ENCODE measurements at places on chromosomes 3 and 15.

DNA sequence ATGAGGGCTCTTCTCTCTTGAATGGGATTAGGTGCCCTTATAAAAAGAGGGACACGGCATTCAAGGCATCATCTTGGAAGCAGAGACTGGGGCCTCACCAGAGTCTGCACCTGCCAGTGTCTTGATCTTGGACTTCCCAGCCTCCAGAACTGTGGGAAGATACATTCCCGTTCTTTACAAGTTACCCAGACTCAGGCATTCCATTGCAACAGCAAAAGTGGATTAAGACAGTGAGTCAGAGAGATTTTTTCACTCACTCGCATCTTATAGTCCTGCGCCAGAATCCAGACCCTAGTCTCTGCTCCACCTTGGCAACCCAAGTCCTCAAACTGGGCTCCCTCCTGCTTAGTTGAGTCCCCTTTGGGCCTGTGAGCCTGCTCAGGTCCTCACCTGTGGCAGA, 2.7 kb downstream of the LCTL start:
- no peak for DNase-seq

DNA sequence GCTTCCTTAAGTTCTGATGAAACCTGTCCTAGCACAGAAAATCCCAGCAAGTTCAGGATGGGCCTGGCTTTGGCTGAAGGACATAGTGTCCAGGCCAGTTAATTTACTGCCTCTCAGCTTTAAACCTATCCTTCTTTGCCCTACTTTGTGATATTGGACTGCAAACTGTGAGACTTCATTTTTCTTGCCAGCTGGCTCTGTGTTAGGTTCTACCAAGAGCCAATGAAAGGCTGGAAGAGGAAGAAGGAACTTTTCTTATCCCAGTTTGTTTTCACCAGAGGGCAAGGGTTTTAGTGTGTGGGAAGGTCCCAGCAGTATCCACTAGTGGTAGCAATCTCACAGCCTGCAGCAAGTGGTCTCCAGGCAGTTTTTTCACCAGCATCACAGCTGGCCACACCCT, 18.2 kb downstream of the DCUN1D1 start:
- no peak for DNase-seq

DNA sequence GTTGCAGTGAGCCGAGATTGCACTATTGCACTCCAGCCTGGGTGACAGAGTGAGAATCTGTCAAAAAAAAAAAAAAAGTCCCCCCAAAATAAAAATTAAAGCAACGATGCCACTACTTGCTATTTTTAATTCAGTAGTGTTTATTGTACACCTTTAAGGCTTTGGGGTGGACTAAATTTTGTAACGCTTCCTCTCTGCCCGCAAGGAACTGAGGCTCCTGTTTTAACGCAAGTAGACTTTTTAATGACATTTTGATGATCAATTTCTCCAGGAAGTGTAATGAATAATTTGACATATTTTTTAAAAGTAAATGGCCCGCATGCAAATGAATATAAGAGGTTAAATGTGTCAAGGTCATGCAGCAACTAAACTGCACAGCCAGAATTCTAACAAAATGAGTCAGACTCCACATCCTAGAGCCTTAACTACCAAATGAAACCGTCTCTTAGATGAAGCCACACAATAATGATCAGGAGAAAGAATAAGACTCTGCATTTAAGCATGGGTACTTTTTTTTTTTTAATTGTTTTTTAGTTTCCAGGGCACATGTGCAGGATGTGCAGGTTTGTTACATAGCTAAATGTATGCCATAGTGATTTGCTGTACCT, 96.8 kb upstream of the LMOD3 start:
- DNase-seq = no peak

DNA sequence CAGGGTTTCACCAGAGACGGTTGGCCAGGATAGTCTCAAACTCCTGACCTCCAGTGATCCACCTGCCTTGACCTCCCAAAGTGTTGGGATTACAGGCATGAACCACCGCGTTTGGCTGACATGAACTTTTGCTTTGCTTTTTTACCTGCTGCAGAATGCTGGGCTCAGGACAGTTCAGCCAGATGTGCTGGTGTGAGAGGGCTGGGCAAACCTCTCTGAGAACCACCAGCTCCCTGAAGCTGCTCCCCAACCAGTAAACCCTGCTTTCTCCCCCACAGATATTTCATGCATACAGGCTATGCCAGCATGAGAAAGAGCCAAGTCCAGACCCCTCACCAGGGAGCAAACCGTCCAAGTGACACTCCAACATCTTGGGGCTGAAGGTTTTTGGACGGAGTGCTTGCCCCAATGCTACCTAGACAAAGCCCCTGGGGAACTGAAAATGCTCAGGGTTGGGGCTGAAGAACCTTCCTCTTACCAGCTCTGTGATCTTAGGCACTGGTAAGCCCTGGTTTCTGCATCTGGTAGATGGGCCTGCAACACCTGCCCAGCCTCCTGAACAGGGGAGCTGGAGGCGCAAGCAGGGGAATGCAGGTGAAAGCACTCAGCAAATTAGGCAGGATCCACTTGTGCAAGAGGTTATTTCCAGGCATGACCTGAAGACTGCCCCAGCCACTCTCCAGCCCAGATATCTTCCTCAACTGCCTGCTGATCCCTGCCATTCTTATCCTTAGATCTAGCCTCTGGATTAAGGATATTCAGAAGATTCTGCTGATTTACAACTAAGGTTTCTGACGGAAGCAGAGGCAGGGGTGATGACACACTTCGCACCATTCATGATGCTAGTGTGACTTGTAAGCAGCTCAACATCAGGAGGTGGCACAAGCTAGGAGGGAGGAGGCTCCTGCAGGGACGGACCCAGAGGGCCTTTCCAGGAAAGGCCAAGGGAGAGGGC, 78.8 kb downstream of the TLE3 start:
- no peak for DNase-seq

DNA sequence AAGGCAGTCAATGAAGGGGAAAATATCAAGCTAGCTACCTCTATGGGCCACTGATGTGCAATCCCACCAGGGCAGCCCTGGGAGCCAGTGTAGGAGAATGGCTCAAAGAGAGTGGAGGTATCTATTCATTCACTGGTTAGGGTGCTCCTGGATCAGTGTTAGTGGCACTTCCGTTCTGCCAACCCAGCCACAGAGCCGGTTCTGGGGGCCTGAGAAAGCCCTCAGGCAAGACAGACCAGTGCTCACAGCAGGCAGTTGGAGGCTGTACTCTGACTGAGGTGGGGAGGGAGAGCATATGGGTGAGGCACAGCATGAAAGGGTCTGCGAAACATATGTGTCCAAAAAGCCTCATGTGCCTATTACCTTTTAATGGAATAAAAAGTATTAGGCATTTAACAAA, 109.3 kb downstream of the KCNMB2 start:
- DNase-seq = no peak
